ENCODE measurements at places on chromosomes 5 and 9.

GRCh38 chr5:6377582-6377904, 804 bp downstream of the MED10 start:
- no peak for DNase-seq

- DNase-seq: no peak
Observed at GRCh38 chr5:33964132-33964700, 20.3 kb downstream of the SLC45A2 start.

GRCh38 chr9:137311986-137312851, 10.1 kb upstream of the NRARP start:
- no peak for DNase-seq

DNA sequence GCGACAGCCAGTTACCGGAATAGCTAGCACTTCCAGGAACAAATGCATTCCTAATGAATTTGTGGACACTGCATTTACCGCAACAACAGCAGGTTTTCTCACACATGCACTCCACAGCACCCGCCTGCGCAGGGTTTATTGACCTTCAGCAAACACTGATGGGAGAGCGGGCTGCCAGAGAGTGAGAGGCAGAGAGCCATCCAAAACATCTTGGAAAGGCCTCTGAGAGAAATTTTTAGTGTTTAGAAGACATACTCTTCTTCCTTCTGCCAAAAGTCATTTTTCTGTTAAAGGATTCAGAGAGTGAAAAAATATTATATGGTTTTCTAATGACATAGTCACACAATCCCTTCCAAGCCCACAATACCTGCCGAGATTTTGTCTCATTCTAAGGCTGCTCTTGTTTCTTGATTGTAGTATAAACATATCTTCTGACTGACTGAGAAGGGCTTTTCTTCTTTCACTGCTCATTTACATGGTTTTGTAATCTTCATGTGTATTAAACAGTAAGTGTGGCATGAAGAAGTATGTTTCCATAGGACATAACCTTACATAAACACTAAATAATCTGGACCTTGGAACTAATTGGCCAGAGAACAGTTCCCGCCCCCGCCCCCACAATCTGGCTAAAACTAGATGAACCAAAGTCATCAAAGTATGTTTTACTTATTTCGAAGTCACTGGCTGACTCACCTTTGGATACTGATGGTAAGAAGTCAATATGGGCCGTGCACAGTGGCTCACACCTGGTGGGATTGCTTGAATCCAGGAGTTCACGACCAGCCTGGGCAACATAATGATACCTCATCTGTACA, 432.5 kb upstream of the MEF2C start:
- DNase-seq: no peak

GRCh38 chr5:103441523-103441922, 121.1 kb downstream of the NUDT12 start:
- no peak for DNase-seq

DNA sequence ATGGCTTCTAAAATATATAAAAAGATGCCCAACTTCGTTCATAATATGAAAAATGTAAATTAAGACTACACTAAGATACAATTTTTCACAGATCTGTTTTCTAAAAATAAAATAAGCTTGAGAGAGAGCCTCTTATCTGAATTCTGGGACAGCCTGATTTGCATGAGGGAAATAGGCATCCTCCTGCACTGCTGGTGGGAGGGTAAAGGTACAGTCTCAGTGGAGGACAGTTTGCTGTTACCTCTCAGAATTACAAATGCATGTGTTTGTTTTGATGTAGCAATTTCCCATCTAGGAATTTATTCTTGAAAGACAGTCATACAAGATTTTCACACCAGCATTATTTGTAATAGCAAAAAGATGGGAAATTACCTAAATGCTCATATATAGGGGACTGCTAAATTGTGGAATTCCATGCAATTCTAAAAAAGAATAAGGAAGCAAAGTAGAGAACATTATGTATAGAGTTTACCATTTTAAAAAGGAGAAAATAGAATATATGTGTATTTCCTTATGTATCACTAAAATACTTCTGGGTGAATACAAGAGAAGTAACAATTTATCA, 75.7 kb downstream of the ZSWIM6 start:
- DNase-seq: no peak

DNA sequence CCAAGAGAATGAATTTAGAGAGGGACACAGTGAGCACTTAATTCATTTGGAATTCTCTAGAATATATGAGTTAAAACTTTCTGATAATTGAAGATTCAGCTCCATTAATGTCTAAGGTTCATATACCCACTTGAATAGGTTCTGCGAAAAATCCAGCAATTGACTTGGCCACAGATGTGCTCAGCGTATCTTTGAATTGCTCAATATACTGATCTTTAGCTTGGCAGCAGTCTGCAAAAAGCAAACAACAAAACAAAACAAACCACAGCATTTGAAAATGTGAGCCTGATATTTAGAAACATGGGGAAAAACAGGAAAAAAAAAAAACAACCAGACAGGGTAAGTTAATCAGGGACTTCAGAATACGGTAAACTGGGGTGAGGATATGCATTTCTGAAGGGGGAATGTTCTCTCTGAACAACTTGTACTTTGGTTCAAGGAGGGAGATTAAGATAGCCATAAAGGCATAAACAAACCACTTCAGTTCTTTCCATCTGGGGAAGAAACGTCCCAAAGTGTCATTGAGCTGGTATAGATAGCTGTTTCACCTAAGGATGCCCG, 21.4 kb downstream of the AGXT2 start:
- DNase-seq: no peak

GRCh38 chr5:1380011-1380817, 35.3 kb upstream of the CLPTM1L start:
- DNase-seq: no peak

GRCh38 chr9:31774571-31774970, 609.9 kb upstream of the ACO1 start:
- DNase-seq: no peak

DNA sequence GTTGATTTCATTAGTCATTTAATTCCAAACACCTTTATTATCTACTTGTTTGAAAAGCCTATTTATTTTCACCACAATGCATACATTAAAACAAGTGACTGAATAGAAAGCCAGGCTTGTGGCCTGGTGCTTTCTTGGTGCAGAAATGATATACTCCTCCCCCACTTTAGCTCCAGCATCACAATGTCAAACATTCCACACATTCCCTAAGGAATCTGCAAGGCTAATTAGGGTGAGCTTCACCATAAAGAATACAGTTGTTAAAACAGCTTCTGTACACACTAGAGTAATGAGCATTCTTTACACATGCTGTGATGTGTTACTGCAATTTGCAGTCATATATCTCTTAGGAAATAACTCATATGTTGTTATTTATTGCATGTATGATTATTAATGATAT, 705.7 kb downstream of the CETN3 start:
- no peak for DNase-seq

DNA sequence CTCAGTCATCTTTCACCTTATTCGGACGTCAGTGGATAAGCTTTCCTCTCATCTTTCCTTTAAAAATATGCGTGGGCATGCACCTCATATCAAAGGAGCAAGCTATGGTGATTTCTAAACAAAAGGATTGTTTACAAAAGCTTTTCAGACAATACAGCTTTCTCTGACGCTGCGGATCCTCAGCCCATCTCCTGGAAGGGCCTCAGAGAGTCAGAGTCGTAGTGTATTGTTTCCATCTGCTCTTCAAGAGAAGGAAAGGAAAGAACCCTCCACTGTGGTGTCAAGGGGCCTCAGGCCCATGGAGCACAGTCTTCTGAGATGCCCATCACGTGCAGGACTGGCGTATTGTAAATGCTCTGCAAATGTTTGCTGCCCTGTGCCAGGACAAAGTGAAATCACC, 163.4 kb upstream of the MAP1B start:
- DNase-seq: no peak

DNA sequence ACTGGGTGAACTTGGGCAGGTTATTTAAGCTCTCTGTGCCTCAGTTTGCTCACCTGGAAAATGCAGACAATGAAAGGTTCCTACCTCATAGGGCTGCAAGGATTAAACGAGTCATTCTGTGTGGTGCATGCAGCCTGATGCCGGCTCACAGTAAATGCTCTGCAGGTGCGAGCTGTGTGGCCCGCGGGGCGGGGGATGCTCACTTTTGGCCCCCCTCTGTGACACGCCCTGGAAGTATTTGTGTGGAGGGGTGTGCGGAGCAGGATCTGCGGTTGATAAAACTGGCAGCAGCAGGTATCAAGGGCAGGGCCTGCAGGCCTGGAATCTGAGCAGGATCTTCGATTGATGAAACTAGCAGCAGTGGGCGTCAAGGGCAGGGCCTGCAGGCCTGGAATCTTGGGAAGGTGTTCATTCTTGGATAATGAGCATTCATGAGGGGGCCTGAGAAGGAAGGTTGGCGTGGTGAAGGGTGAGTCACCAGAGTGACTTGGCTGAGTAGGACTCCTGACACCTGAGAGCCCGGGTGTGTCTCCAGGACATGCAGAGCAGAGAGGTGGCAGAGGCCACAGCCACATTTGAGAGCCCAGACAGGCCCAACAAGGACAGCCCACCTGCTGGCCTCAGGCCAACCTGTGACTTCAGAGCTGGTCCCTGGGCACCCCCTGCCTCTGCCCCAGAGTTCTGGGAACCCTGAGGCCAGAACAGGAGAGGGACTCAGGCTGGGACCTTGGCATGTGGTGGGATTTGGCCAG, 11.9 kb downstream of the UNC5A start:
- no peak for DNase-seq

GRCh38 chr5:132436936-132437335, 53.6 kb downstream of the IRF1 start:
- no peak for DNase-seq

DNA sequence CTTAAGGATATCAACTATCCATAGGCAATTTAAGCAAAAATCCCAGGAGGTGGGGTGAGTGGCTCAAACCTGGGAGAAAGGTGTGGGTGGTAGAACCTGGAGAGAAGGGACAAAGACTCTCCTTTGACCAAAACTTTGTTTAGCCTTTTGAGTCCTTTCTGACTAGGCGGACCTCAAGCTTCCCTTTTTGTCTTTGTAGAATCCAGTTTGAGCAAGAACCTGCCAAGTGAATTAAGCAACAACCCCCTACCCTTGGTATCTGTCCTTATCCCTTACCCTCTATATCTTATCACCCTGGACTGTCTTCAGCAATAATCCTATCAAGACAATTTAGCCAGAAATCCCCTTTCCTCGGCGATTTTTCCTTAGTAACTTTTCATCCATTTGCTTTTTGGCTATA, 53.5 kb upstream of the SLC28A3 start:
- DNase-seq: no peak

DNA sequence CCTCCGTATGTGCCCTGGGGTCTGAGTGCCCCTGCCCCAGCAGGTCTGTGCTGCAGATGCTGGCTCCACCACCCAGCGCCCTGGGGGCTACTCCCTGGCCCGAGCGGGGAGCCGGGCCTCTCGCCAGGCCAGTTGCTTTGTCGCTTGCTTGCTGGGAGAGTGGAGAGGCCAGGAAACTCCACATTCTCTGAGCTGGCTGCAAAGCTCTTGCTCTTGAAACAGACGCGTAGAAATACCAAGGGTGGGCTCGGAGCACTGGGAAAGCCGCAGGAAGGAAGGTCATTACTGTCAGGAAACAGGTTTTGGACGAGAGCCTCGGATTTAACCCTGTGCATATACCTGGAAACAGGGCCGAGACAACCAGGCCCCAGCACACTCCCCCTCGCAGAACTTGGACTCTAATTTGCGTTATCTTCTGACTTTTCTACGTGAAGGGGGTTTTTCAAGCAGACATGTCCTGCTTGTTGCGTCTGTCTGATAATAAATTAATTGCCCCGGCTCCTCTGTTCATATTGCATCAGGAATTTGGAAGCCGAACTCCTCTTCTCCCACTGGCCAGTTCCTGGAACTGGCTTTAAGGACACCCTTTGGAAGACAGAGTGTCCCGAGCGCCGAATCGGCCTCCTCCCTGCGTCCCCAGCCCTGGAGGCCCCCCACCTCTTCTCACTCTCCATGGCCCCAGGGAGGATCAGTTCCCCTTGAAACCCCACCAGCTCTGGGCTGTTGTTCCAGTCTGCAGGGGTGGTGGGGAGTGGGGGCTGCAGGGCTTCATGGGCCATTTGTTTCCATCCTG, 11.2 kb downstream of the ADAMTSL2 start:
- DNase-seq: no peak

DNA sequence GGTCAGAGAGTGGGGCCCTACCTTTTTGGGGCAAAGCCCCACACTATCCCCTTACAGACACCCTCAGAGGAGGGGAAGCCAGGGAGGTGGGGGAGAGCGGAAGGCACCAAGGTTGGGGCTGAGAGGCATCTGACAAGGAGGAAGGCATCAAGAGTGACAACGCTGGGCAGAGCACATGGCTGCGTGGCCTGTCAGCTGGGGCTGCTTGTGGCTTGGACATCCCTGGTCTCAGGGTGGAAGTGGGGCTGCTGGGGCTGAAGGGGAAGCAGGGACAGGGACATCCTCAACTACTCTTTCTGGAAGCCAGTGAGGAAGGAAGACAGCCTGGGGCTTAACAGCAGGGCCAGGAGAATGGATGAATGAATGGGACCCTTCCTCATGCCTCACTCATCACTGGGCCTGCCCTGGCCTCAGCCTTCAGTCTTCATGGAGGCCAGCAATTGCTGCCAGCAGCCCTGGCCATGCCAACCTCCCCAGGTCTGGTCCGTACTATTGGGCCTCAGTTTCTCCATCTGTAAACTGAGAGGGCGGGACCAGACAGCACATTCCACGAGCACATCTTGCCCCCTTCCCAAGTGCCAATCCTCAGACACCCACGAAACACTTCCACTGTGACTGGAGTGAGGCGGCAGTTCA, 993 bp upstream of the RALGDS start:
- no peak for DNase-seq

- no peak for DNase-seq
Observed at GRCh38 chr5:40716000-40716399, 36.3 kb downstream of the PTGER4 start.

- DNase-seq: no peak
Observed at GRCh38 chr9:31355159-31355882, 1029.1 kb upstream of the ACO1 start.

Measured in AG04450 (cell line).